ENCODE measurements at places on chromosomes 11 and 22. TPM values are rescaled to one million over a fixed set of nuclear protein-coding genes. Genes with fewer than 3 reads are reported as not detected.

- DNase-seq = no peak
Observed at GRCh38 chr22:39142088-39142680, 10.3 kb downstream of the CBX7 start.

- no peak for DNase-seq
Observed at GRCh38 chr11:122784325-122784955, 53.9 kb upstream of the CRTAM start.

- DNase-seq = no peak
Observed at GRCh38 chr11:105220121-105220520, 80.6 kb upstream of the CARD18 start.

DNA sequence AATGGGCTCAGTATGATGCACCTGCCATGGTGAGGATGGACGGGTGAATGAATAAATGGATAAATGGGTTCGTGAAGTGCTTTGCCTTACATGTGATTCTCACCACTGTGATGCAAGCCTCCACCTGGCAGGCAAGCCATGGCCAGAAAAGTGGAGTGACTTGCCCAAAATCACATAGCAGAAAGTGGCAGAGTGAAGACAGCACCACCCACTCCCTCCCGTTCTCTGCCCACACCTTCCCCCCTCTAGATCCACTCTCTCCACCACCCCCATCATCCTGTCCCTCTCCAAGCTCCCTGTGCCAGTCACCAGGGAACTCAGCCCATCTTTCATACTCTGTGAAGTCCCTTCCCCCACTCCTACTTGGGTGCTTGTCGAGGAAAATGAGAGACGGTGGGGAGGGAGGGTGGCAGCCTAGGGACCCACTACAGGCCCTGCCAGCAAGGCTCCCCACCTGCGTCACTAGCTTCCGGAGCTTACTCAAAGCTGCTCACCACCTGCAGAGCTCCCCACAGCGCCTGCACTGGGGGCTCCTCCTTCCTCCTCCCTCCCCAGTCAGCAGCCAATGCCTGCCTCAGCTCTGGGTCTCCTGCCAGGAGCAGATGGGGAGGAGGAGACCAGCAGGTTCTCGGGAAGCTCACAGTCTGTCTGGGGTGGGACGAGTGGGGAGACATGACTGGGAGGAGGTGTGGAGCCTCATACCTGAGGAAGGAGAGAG is 82.3 kb downstream of the PDE2A start:
- no peak for DNase-seq

DNA sequence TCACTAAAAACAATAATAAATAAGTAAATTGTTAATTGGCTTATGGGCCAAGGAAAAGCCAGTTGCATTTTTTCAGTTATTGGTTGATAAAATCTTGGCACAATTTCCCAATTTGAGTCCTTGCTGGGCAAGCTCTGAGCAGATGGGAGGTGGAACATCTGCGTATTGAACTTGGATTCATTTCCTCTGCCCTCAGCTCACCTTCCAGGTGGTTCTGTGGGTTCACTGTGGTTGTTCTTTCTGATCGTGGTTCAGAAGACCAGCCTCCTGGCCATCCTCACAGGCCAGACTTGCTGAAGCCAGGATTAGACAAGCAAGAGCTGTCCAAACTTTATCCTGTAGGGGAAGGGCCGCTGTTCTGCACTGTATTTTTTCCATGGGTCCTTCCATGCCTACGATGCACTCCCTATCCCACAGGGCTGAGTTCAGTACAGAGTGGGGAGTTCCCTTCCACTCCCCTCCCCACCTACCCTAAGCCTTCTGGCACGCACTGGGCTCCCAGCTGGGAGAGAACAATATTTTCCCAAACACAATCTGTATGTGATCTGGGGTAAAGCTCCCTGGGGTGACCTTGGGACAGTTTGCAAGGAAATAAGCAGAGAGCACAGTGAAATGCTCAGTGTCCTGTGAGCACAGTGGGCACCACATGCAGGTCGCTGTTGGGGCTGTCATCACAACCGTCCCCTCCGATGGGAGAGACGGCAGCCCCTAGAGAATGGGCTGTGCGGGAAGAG is 43.5 kb upstream of the TP53I11 start:
- DNase-seq = no peak

DNA sequence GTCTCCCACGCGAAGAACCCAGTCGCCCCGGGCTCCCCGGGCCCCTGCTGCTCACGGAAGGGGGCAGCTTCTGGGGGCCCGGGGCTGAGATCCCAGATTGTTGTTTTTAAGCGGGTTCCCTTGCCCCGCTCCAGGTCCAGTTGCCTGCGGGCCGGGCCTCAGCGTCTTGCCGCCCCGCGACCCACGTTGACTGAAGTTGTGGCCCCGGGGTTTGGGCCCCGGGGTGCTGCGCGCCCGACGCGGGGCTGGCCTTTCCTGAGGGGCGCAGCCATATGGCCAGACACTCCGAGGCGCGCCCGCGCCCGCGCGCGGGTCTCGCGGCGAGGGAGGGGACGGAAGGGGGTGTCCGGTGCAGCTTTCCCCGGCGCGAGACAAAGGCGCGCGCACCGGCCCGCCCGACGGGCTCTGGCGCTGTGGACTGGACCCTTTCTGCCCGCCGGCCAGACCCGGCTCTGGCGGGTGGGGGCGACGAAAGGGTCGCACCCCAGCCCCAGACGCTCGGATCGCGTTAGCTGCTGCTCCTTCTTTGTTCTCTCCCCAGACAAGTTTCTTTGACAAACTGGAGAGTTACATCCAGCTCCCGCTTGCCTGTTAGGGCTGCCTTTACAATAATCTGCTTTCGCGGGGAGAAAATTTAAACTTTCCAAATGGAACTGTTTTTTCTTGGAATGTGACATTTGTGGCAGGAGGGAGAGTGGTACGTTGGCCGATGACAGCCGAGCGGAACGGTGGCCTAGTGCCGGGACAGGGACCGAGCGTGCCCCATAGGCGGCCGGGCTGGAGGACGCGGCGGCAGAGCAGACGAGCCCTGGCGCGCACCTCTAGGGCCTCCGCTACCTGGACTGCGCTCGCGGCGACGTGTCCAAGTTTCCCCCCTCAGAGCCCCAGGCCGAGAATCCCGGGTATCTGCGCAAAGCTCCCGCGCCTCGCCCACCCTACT is 716 bp downstream of the AMOTL1 start:
- DNase-seq = peak; percentile 13

DNA sequence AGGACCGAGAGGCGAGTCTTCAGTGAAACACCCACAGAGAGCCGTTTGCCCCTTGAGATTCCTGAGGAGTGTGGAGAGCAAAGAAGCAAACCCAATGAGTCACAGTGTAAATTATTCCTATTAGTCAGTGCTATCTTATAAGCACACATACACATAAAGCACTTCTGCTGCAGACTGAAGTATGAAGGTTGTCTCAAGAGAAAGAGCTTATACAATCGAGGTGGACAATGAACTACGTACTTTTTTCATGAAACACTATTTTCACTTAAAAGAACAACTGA is 37.3 kb downstream of the GALNT18 start:
- no peak for DNase-seq

- DNase-seq = no peak
Observed at GRCh38 chr22:17446698-17447097, 77.4 kb downstream of the CECR2 start.

- DNase-seq = no peak
Observed at GRCh38 chr11:3906166-3906565, 50.7 kb downstream of the STIM1 start.

- no peak for DNase-seq
Observed at GRCh38 chr11:92753161-92753560, 216.3 kb upstream of the MTNR1B start.

GRCh38 chr22:38638728-38639127 is 17.5 kb downstream of the FAM227A start:
- no peak for DNase-seq

DNA sequence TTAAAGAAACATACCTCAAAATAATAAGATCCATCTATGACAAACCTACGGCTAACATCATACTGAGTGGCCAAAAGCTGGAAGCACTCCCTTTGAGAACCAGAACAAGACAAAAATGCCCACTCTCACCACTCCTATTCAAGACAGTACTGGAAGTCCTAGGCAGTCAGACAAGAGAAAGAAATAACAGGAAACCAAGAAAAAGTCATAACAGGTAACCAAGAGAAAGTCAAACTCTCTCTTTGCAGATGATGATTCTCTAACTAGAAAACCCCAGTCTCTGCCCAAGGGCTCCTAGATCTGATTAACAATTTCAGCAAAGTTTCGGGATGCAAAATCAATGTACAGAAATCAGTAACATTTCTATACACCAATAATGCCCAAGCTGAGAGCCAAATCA is 35.6 kb downstream of the TMEM123 start:
- DNase-seq = no peak

DNA sequence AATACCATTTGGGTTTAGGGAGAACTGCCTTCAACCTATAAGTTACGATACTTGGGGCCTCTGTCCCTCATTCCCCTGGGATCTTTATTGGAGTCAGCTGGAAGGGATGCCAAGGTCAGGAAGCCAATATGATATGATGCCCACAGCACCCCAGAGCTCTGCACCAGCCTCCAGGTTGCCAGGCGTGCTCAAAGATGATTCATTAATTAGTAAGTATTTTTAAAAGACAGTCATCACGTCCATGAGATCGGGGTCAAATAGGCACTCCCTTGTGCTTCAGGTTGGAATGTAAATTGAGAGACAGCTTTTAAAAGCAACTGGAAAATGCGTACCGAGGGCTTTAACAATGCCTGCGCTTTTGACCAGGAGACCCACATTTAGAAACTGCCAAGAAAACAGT is 57.0 kb upstream of the CD5 start:
- DNase-seq = no peak

DNA sequence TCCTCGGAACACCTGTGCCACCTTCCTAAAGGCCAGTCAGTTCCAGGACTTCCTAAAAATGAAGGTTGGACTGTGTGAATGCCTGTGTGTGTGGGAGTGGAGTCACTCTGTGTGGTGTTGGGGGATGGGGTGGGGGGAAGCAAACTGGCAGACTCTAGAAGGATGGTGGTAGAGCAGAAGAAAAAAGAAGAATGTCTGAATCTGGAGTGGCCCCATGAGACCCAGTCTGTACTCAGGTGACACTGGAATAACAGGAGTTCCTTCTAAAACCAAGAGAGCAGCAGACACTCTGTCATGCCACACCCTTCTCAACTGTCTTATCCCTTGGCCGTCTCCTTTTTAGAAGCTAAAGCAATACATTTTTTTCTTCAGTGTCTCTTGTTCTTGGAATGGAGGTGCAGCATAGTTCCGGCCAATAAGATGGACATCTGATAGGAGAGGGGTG is 82.9 kb downstream of the MAML2 start:
- DNase-seq = no peak

DNA sequence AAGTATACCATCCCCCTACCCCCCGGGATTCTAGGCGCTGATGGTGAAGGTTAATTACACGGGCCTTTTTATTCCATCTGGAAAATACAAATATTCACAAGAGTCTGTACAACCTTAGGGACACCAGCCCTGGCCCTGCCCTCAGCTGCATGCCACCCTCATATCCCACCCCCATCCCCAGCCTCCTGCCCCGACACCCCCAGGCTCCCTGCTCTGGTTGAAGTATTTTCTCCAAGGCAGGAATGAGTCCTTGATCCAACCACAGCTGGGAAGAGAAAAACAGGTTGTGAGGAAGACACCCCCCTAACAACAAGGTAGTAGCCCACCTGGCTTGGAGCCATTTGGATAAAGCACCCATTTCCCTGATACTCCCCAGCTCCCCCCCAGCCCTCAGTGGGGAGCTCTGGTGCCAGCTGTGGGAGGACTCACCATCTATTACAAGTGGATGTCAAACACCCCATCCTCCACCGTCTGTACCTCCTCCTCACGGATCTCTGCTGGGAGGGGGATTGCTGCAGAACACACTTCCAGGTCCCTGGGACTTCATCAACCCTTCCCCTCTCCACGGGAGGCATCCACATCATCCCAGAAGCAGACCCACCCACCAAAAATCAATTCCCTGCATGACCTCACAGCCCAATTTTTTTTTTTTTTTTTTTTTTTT is 4.0 kb upstream of the NRXN2 start:
- no peak for DNase-seq

DNA sequence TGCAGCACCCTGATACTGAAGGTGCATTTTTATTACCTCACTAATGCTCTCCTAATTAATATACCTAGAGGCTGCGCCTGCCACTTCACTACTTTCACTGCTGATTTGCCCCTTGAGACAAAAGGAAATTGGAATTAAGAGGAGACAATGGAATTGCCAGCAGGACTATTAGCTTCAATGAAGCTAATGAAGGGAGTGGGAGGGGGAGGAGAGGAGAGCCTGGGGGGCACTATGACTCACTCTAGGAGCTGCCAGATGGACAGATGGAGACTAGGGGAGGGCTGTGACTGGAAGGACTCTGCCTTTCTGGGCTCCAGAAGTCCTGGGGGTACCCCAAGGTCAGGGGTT is 102.8 kb upstream of the DRD2 start:
- no peak for DNase-seq

DNA sequence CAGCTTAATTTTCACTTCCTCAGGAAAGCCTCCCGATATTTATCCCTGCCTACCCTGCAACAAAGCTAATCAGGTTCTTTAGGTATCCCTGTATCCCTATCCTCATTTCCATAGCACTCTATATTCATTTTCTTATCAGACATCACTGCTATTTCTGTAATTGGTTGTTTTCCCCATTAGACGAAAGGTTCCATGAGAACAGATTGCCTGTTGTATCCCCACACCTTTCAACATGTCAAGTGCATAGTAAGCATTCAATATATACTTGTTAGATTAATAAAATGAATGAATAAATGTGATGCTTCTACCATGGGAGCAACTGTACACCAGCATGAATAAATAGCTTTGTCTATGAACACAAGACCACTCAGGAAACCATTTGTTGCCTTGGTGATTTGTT is 499.8 kb downstream of the DLG2 start:
- DNase-seq = no peak

GRCh38 chr11:15048616-15049015 is 24.8 kb upstream of the CALCB start:
- DNase-seq = no peak

DNA sequence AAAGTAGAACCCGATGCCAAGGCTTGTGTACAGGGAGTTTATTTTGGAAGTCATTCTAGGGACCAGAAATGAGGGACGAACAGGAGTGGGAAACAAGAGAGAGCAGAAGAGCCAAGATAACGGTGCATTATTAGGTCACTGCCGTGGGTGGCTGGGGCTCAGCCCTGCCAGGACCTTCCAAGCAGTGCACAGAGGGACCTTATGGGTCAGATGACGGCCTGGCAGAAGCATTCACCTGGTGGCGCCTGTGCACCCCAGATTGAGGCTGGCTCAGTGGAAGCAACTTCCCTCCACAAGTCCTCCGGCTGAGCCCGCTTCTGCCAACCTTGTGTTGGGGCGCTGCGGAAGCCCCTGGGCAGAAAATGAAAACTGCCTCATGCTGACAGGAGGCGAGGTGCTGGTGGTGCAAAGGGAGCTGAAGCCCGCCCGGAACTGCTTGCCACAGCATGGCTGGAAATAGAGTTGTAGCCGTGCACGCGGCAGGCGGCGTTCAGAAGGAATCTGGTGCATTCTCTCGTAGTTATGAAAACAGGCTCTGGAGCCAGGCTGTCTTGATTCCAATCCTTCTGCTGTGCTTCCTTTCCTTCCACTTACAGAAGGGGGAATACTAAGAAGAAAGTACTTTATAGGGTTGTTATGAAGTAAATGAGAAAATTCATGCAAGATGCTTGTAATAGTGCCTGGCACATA is 22.2 kb upstream of the TP53I11 start:
- no peak for DNase-seq

The GPR152 gene
- total RNA-seq = not detected

The KRTAP5-4 gene
- total RNA-seq = not detected

The ADM2 gene
- total RNA-seq = 8.9 TPM

The MMP12 gene
- 10.9 TPM for total RNA-seq

The RFPL2 gene
- total RNA-seq = not detected

The TRPM5 gene
- 2.0 TPM for total RNA-seq

The OR52B6 gene
- not detected for total RNA-seq

The CEND1 gene
- total RNA-seq = 0.36 TPM

The IL17REL gene
- 0.31 TPM for total RNA-seq

All from left colon (tissue), 2 donors.